ENCODE measurements at places on chromosomes 5 and 9.

DNA sequence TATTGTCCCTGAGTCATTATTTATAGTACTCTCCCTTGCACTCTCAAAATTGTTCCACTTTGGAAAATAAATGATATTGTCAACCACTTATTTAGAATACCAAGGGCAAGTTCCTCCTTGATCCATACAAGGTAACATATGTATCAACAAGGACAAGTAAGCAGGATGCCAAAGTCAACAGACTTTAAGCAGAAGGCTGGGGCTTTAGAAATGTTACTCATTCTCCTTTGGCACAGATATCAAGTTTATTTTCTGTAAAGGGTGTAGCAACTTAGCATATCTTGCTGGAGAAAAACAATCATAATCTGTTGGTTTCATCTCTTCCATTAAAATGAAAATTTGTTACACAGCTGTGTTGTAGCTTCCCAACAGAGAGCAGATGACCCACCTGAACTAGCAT lies 248.7 kb upstream of the SLC30A5 start:
- no peak for DNase-seq

DNA sequence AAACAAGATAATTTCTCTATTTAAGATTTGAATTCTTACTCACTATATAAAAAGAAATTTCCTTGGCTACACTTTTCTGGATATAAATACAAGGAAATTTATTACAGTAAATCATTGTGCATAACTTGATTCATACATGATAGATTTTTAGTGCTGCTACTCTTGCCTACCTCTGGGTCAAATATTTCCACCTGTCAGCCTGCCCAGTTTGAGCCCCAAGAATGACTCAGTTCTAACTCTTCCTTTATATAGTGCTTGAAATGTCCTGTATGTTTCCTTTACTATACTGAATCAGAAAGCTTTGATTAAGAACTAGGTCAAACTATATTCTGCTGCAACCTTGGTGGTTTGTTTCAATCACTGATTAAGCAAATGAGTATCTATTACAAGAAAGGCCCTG lies 147.4 kb upstream of the FTMT start:
- DNase-seq = no peak

- no peak for DNase-seq
These were observed 40.7 kb downstream of the WDR36 start for GRCh38 chr5:111132731-111133435.

GRCh38 chr5:40672425-40672824 lies 7.3 kb upstream of the PTGER4 start:
- DNase-seq = no peak

GRCh38 chr9:36317766-36318165 lies 59.5 kb upstream of the GNE start:
- no peak for DNase-seq
